Stomach (tissue), 19 donors: ENCODE measurements at places on chromosomes 1 and 21. TPM values are rescaled to one million over a fixed set of nuclear protein-coding genes. Genes with fewer than 3 reads are reported as not detected.
A peak's percentile ranks its signal among the peaks of the same experiment; 100 is the strongest.

- peak overlapping the region; percentile 79 for H3K27ac ChIP-seq
- no peaks in the 10 kb centered on the region for H3K27me3 ChIP-seq
- DNase-seq: no peak
- H3K36me3 ChIP-seq: no peaks in the 10 kb centered on the region
- no peak overlapping the region for H3K4me3 ChIP-seq
- H3K4me1 ChIP-seq: peaks cover 79% of the 10 kb centered on the region
Measured at GRCh38 chr1:208184966-208185654, 59.1 kb downstream of the PLXNA2 start.

DNA sequence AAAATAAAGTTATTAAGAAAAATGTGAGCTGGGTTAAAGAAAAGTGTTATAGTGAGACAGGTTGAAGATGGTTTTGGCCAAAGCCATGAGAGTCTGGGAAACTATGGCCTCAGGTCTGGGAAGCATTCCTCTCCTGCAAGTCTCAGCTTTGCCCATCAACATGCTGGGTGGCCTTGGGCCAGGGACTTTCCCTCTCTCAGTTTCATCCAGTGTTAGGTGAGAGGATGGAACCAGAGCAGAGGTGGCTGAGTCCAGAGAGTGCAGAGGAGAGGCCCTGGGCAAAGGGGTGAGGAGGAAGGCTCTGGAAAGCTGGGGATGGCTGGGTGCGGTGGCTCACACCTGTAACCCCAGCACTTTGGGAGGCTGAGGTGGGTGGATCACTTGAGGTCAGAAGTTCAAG lies 10.5 kb downstream of the PADI2 start:
- no peak overlapping the region for H3K27ac ChIP-seq
- H3K4me3 ChIP-seq: no peak overlapping the region
- no peaks in the 10 kb centered on the region for H3K36me3 ChIP-seq
- no peaks in the 10 kb centered on the region for H3K4me1 ChIP-seq

DNA sequence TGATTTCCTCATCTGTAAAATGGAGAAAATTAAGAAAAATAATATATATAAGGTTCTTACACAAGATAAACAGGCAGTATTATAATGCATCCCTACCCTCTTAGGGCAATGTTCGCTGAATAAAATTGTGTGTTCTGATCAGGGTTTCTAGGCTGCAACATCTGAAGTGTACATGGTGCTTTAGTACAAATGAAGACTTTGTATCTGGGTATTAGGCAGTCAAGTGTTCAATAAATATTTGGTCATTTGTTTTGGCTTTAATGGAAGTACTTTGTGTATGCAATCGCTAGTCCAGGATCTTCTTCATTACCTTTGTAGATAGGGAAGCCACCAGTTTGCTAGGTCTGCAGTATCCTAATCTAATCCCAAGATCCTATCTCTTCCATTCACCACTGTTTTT lies 28.1 kb downstream of the DNASE2B start:
- no peak overlapping the region for H3K4me3 ChIP-seq
- DNase-seq: no peak
- H3K27me3 ChIP-seq: no peaks in the 10 kb centered on the region
- no peaks in the 10 kb centered on the region for H3K4me1 ChIP-seq

GRCh38 chr1:219587801-219588561 lies 24.9 kb downstream of the ZC3H11B start:
- no peaks in the 10 kb centered on the region for H3K36me3 ChIP-seq
- H3K4me1 ChIP-seq: no peaks in the 10 kb centered on the region
- no peak overlapping the region for H3K27ac ChIP-seq
- no peak for DNase-seq

DNA sequence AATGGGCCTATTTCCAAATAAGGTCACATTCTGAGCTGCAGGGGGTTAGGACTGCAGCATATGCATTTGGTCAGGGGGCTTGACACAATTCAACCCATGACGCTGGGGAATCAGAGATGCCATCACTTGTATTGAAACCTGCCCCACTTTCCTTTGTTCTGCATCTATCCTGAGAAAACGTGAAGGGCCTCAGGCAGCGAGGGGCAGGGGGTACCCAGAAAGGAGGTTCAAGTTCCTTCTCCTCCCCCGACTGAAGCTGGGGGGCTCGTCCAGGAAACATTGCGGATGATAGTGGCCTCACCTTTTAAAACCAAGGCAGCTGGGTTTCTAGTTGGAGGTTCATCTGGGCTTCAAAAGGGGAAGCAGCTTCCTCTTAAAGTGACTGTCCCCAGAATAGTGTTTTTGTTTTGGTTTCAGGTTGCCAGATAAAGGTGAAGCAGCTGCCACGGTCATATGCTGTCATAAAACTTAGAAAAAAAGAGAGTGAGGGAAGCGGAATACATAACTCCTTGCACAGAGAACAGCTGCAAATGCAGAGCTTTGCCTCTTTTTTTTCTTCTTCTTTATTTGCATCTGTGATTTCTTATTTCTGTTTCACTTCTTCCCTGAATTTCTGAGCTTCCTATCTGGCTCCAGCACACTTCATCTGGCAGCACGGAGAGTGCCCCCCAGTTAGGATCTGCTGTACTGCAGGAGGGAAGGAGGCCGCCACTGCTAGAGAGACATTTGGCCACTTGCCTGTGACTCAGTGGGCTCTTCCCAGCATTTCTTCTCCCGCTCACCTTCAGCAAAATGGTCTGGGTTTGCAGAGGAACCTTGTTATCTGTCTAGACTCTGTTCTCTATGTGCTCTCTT lies 142.0 kb downstream of the AJAP1 start:
- H3K36me3 ChIP-seq: no peaks in the 10 kb centered on the region
- no peaks in the 10 kb centered on the region for H3K27me3 ChIP-seq
- DNase-seq: no peak
- no peaks in the 10 kb centered on the region for H3K4me1 ChIP-seq
- no peak overlapping the region for H3K27ac ChIP-seq

Gene CD1E
- total RNA-seq: not detected

Gene FLG2
- total RNA-seq: 0.37 TPM
